Stimulated activated CD4-positive, alpha-beta T cell treated with anti-CD3 and anti-CD28 coated beads, Interleukin-4, amount 100 ng/mL, for 4 hours (primary cell): ENCODE measurements at places on chromosomes 4 and X.

GRCh38 chr4:96969455-96969854 lies 1129.6 kb downstream of the PDHA2 start:
- no peak for DNase-seq

DNA sequence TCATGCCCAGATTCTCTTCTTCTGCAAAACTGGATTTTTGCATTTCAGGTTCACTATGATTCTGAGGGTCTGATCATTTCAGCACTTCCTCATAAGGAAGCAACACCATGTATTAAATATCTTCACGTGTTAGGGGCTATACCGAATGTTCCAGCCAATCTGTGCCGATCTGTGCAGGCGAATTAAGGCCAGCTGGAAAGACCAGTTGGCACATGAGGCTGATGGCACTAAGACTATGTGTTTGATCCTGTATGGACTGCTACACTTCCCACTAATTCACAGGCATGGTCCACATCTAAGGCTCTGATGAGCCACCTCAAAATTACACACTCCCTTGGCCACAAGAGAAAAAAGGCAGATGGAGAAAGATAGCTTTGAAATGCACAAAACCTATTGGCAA lies 28.8 kb downstream of the KDR start:
- DNase-seq, result no peak

DNA sequence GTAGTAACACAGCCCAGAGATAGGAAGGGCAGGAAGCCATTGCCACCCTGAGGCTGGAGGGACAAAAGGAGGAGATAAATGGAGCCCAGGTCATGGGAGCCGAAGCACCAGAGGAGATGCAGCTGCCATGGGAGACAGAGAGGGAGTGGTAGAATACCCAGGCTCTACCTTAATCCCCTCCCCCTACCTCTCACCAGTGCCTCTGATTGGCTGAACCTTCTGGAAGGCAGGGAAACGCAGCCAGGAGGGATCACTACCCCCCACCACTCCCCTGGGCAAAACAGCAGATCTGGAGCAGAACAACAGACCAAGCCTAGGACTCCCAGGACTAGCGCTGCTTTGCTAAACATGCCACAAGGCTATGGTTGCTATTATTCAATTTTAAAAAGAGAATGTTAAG lies 114.2 kb downstream of the ZNF827 start:
- no peak for DNase-seq

DNA sequence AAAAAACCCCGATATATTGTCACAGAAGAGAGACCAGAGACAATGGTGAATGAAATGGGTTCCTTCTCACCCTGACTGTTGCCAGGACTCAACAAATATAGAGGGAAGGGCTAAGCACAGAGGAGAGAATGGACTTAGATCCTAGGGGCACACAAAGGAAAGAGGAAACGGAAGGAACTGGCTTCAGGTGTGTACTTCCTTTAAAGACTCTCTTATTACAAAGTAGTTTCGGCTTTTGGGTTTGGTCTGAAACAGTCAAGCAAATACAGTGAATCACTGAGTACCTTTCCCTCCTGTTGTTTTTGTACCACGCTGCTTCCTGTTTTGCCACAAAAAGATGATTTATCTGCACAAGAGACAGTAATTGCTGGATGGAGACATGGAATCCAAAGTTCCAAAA lies 46.1 kb upstream of the S100G start:
- DNase-seq, result no peak

DNA sequence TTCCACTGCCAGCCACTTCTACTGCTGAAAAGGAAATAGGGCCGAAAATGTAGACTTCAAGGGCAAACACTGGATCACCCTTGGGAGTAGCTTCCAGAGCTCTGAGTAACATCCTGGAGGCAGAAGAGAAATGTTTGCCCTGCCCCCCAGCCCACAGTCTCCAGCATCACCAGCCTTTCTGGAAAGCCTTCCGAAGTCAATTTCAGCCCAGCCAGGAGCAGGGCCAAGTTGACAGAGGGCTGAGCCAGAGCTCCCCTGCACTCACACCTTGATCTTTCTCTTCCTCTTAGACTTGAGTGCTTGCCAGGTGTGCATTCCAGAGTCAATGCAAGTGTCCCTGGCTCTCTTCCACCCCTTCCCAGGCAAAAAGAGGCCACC lies 35.2 kb downstream of the SLC25A5 start:
- DNase-seq, result no peak

DNA sequence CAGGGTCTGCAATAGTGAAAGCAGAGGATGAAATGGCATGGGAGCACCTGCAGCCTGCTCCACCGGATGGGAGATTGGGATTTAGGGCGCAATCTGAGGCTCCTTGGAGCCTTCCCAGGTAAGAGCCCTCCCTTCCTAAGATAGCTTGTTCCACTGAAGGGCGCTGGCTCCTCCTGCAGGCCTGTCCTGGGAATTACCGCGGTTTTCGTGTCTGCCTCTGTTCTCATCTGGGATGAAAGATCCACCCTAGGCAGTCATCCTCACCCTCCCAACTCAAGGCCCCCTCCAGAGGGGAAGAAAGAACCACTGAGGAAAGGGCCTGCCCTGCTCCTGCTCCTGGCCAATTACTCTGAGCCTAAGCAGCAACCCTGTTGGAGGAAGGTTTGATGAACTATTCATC lies 547.5 kb downstream of the SMARCA1 start:
- DNase-seq, result no peak

- DNase-seq, result peak; percentile 74
Measured at GRCh38 chr4:6873792-6874461, 35.7 kb upstream of the TBC1D14 start.
